Hypothalamus (tissue), 51 donors: ENCODE measurements at places on chromosomes 3 and 15.

DNA sequence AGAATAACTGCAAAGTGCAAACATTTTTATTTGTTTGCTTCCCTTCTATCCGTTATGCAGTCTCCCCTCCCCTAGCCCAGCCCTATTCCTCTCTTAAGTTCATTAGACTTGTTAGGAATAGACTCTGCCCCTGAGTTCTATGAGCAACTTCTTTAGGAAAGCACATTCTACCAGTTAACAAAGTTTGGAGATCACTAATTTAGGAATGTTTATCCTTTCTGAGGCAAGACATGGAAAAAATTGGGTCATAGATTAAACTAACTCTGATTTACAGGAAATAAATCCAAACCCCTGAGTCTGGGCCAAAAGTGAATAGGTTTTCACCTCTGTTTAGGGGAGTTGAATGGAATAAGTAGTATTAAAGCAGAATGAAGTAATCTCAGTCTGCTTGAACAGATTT, 34.4 kb downstream of the C3orf80 start:
- DNase-seq: no peak

- DNase-seq: no peak
Observed at GRCh38 chr15:87403973-87404372, 852.6 kb downstream of the NTRK3 start.

DNA sequence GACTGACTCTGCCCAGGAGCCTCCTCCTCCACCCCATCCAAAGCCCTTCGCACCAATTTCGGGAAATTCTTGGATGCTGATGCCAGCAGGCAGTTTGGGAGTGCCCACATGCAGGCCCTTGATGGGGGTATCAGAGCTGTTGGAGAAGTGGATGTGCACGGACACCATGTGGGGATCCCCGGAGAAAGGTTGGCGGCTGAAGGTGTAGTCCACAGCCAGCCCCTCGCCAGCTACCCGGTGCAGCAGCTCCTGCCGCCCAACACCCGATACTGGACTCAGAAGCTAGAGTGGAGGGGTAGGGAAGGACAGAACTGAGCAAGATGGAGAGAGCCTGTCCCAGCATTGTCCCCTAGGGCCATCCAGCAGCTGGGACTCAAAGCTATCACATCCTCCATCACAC, 15.5 kb upstream of the CPEB1 start:
- no peak for DNase-seq

GRCh38 chr15:25236861-25237155, 202.0 kb downstream of the UBE3A start:
- DNase-seq: no peak

GRCh38 chr3:70631716-70632307, 319.4 kb upstream of the MDFIC2 start:
- DNase-seq: no peak
